ENCODE measurements at places on chromosomes 12 and 14.

DNA sequence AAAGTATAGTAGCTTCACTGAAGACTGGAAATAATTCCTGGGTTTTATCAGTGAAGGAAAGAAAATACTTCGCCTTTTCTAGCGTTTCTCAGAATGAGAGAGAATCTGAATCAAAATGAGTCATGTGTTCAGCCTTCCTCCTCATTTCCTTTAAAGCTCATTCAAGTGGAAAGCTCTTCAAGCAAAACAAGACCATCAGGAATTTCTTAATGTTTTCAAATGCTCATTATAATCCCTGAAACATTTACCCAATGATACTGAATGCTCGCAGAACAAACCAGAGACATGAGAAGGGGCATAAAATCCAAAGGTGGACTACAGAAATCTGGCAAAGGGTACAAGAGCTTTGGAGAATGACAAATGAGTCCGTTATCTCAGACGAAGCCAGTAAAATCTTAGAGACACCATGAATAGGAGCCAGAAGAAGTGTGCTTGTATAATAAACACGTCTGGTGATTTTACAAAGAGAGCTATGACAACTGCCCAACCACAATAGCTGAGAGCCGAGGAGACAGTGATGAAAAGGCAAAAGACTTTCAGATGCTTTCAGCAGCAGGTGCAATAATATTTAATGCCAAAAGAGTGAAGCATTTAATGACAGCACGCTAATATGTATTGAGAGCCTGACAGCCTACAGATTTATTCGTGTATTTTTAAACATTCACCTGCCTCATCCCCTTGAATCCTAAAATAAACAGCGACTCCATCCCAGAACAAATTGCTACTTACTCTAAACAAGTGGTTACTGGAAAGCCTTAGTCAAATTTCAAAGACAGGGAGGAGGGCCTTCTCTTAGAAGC is 19.0 kb downstream of the SPRING1 start:
- peak; percentile 96 for DNase-seq

DNA sequence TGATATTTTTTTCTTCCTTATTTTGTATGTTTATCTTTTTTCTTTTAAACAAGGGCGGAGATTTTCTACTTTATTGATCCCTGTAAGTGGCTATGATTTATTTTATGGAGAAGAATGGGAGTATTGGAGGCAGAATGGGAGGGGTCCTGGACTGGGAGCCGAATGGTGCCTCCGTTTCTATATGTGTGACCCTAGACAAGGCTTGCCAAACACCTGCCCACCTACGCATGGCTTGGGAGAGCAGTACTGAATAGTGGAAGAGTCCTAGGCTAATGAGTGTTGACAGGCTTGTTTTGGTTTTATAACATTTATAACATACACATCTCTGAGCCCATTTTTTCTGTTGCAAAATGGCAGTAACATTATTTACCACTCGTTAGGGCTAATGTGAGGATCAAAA is 29.0 kb downstream of the STK38L start:
- peak; percentile 75 for DNase-seq

GRCh38 chr14:64714432-64715025 is 10.3 kb downstream of the PLEKHG3 start:
- DNase-seq = no peak

DNA sequence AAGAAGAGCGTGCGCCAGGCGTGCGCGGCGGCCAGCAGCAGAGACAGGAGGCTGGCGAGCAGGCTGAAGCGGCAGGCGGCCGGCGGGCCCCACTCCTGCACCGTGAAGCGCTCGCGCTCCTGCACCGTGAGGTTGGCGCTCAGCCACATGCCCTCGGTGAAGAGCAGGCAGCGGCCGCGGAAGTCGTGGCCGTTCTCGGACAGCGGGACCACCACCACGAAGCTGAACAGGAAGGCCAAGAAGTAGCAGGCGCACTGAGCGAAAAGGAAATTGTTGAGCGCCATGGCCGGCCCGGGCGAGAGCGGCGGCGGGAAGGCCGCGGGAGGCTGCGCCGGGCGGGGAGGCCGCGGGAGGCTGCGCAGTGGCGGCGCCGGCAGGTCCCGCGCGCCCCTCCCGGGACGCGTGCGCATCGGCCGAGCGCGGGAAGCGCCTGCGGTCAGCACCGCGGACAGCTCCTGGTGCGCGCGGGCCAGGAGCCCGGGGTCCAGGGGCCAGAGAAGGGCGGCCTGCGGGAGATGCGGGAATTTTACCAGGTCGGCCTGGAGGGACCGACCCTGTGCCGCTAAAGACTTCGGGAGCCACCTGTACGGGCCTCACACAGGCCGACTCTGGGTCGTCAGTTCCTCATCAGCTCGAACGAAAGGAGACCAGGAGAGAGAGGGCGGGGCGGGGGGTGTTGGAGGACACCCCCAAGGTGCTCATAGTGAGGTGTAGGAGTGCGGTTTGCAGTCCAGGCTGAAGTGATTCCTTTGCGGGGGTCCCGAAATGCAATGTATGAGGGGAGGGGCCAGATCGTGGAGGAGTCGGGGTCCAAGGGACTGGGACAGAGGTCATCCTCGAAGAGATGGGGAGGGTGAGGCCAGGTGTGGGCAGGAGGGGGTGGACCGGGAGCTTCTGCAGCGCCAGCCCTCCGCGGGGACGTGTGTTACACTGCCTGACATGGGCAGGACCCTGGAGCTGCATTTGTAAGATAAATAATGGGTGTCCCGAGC is at the start of gene TMEM179:
Gene TMEM179 (minus strand): TSS at position 315 of the 992 bp plus-strand sequence. CDS start 31 bp downstream, at position 284.
- no peak for DNase-seq

GRCh38 chr14:52918486-52918885 is 32.4 kb downstream of the FERMT2 start:
- DNase-seq = no peak

- DNase-seq = no peak
These were observed 3.5 kb upstream of the LTBR start for GRCh38 chr12:6380141-6381121.

- no peak for DNase-seq
These were observed 88.0 kb downstream of the KIF21A start for GRCh38 chr12:39354955-39355354.

GRCh38 chr12:125053821-125054220 is 11.4 kb upstream of the AACS start:
- no peak for DNase-seq

DNA sequence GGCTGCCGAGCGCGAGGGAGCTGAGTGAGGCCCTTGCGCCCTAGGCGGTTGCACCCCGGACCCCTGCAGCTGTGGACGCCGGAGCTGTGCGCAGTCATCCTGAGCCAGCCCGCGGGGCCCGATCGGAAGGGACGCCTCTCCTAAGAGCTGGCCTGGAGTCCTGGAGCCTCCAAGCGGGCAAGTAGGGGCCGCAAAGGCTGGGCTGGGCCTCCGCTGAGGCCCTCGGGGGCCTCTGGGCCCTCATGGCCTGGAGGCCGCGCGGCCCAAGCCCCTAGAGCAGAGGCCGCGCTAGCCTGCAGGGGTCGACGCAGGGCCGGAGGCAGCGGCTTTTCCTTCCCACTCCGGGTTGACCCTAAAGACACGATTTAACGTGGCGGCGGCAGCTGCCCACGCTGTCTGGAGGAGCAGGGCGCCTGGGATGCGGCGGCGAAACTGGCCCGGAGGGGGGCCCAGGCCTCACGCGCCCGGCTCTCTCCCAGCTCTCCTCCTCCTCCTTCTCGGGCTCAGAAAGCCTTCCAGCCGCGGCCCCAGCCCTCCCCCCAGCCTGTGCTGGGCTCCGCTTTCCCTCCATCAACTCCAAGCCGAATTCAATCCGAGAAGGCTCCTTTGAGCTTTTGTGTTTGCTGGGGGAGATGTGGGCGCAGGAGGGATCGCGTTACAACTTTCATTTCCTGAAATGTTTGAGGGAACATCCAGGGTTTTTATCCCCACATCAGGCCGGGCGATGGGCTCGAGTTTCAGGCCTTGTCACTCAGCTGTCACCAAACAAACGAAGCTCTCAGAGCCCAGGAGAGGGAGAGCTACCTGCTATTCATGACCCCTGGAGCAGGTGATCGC is 11.6 kb downstream of the SIX1 start:
- no peak for DNase-seq

GRCh38 chr12:131694116-131694838 is 16.6 kb upstream of the SFSWAP start:
- no peak for DNase-seq

GRCh38 chr14:67892466-67893100 is 73.0 kb downstream of the RAD51B start:
- DNase-seq = no peak

- no peak for DNase-seq
These were observed 10.8 kb upstream of the DYRK2 start for GRCh38 chr12:67637718-67638117.

DNA sequence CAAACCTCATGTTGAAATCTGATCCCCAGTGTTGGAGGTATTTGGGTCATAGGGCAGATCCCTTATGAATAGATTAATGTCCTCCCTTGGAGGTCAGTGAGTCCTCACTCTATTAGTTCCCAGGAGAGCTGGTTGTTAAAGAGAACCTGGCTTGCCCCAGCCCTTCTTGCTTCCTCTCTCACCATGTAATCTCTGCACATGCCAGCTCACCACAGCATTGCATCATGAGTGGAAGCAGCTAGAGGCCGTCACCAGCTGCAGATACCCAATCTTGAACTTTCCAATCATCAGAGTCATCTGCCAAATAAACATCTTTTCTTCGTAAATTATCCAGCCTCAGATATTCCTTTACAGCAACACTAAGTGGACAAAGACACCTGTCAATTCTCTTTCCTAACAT is 161.8 kb upstream of the IGF1 start:
- no peak for DNase-seq

DNA sequence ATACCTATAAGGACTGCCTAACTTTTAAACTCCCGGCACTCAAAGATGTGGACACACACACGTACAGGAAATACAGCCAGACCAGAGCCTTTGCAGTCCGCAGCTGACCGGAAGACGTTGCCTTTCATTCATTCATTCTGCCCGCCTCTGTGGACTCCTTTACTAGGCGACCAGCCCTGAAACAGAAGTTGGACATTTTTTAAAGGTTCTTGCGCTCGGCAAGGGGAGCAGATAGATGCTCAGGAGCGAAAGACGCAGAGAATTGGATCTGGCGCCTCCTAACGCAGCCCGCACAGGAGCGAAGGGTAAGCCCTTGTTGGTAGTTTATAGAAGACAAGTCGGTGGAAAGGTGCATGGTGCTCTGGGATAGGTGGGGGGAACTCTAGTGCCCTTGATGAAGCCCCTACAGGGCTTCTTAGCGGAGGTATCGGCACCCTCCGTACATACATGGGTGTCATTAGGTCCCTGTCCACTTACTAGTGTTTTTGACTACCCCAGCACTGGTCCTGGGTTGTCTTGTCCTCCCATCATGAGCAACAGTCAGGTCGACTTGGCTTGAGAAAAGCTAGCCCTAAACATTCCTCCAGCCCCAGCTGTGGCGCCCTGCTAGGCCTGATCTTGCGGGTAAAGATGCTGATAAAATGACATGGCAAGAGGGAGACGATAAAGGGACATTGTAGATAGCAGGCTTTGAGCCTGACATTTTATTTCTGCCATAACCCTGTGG is at the start of gene KDM2B:
Gene KDM2B (minus strand): TSS at position 65 of the 727 bp plus-strand sequence. CDS start 112 bp downstream, outside the sequence.
- DNase-seq = peak; percentile 61

DNA sequence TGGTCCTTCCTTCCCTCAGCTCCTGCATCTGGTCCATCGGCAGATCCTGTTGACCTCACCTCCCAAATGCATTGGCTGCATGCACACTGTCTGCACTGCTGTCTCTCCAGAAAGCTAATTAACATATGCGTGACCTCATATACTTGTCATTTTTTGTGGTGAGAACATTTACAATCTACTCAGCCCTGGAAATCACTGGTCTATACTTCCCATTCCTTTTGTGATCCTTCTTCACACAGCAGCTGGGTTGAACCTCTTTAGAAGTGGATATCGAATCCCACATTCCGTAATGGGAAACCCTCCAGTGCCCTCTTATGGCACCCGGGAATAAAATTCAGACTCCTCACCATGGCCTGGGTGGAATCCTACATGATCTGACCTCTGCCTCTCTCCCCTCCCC is 45.0 kb downstream of the SMOC1 start:
- no peak for DNase-seq

DNA sequence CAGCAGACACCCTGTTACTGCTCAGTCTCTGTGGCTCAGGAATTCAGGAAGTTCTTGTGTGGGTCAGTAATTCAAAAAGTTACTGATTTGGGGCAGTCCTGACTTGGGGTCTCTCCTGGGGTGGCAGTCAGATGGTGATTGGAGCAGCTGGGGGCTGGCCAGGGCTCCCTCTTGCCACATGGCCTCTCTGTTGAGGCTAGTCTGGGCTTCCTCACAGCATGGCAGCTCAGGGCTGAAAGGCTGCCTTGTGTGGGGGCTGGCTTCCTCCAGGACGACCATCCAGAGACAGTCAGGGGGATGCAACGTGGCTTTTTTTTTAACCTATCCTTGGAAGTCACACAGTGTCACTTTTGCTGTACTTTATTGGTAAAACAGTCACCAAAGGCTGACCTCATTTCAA is 61.3 kb downstream of the CACNA1C start:
- DNase-seq = no peak

DNA sequence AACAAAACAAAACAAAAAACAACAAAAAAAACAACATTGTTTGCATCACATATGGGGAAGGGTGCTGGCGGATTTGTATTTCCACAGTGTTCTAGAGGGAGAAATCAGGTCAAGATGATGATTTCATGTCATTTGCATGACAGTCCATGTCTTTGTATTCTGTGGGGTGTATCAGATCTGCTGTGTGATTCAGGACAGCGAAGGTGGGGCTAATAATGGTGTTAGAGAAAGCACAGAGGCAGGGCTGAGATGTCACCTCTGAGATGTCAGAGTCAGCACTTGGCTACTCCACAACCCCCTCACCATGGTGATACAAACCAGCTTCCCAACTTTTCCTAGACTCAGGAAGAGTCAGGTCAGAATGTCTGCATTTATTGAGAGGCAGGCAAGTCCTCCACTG is 543.2 kb downstream of the BCL11B start:
- DNase-seq = no peak

DNA sequence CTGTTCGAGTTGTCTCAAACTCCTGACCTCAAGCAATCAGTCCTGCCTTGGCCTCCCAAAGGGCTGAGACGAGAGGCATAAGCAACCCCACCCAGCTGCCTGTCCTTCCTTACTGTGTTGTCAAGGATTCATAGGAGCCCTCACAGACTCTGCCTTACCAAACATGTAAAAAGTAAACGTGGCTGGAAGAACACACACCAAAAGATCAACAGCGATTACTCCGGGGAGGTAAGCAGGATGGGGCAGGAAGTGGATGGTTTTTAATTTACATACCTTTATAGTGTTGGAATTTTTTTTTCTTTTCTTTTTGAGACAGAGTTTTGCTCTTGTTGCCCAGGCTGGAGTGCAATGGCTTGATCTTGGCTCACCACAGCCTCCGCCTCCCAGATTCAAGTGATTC is 61.5 kb upstream of the EGLN3 start:
- no peak for DNase-seq

DNA sequence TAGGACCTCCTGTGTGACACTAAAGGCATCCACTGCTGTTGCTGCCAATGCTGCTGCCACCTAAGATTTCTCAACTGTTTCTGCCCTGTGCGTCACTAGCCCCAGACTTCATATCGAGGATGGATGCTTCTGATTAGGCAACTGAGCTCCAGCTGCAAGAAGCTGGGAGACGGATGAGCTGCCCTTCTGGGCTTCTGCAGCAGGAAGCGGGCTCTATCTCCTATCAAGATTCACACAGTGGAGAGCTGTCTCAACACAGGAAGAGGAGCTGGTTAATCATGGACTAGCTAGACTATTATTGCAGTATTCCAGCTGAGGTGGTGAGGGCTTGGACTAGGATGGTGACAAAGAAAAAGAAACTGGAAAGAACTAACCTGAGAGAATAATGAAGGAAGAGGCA is 59.2 kb upstream of the PELI2 start:
- DNase-seq = no peak
